ENCODE measurements at places on chromosomes 12 and 14.
A peak's percentile ranks its signal among the peaks of the same experiment; 100 is the strongest.

DNA sequence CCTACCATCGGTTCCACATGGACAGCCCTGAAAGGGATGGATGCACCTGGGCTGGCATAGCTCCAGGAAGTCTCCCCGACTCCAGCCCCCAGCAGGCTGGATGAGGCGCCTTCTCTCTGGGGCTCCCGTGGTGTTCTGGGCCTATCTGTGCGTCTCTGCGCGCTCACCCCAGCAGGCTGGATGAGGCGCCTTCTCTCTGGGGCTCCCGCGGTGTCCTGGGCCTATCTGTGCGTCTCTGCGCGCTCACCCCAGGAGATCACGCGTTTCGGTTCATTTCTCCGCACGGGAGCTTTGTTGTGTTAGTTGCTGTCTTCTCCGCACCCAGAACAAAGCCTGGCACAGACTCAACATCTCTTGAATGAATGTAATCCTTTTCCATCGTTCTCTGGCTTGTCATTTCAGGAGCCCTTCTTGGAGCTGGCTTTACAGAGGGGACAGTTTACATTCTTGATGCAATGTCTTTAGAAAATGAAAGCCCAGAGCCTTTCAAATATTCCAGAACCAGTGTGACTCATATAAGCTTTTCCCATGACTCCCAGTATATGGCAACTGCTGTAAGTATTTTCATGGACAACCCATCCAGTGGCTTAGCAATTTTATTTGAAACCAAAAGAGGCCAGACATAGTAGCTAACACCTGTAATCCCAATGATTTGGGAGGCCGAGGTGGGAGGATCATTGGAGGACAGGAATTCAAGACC is 40.3 kb downstream of the CFAP251 start:
- no peak for DNase-seq

- DNase-seq = no peak
These were observed 46.0 kb upstream of the ISM2 start for GRCh38 chr14:77544571-77544970.

DNA sequence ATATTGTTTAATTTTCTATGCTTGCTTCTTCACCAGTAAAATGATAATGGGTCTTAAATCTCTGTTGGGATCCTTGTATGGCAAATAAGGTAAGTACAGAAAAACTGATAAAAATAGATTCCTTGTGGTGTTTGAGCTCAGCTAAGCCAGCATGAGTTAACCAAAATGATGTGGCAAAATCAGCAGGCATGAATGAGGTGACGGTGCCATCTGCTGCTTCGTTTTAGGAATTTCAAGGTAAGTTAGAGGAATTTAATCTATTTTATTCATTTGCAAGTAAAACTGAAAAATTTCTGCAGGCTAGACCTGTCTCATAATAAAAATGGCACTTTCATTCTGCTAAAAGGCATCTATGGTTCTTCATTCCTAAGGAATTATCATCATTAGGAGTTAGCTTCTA is 10.0 kb upstream of the CLEC7A start:
- no peak for DNase-seq

- DNase-seq = no peak
These were observed 219.1 kb downstream of the RBM19 start for GRCh38 chr12:113747017-113747416.

DNA sequence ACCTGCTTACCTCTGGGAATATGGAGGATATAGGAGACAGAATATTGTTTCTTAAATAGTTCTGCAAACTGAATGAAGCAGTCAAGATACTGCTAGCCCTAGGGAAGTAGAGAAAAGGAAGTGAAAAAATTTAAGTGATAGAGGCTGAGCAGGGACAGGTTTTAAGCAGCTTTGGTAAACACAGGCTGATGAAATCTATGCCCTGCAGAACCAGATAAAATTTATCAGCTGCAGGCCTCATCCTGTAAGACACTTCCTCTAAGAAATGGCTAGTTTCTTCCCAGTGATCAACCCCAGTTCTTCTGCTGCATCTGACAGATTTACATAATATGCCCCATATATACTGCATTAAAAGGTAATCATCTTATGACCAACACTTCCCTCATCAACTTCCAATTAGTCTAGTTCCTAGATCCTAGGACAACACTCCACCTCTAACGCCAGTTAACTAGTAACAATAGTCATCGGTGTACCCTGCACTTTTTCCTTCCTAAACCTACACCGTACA is 1.3 kb upstream of the ESYT1 start:
- DNase-seq = no peak

GRCh38 chr12:131923260-131923659 is 5.8 kb upstream of the PUS1 start:
- DNase-seq = no peak

GRCh38 chr12:108712165-108712924 is 19.0 kb downstream of the CORO1C start:
- no peak for DNase-seq

DNA sequence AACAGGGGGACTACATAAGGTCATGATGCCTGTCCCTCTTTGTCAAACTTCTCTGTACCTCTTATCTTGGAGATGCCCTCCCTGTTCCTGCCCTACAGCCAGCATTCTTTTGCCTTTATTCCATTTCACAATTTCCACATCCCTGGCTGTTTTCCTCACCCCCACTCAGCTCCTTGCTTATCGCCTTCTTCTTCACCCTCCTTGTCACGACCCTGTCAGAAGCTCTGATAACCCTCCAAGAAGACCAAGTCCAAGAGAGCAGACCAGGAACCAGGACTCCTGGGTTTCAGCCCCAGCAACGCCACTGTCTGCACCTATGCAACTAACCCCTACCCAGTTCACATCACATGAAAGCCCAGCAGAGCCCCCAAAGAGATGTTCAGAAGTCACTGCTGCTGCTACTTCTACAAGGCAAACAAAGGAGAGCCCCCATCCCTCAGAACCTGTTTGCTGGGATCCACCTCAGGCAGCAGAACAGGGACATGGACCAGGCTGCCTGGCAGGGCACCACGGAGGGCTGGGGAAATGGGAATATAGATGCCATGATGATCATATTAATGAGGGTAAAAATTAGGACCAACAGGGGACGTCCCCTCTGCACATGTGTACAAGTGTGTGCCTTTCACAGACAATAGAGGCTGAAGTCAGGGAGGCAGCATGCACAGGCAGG is 92.8 kb downstream of the SINHCAF start:
- DNase-seq = no peak

DNA sequence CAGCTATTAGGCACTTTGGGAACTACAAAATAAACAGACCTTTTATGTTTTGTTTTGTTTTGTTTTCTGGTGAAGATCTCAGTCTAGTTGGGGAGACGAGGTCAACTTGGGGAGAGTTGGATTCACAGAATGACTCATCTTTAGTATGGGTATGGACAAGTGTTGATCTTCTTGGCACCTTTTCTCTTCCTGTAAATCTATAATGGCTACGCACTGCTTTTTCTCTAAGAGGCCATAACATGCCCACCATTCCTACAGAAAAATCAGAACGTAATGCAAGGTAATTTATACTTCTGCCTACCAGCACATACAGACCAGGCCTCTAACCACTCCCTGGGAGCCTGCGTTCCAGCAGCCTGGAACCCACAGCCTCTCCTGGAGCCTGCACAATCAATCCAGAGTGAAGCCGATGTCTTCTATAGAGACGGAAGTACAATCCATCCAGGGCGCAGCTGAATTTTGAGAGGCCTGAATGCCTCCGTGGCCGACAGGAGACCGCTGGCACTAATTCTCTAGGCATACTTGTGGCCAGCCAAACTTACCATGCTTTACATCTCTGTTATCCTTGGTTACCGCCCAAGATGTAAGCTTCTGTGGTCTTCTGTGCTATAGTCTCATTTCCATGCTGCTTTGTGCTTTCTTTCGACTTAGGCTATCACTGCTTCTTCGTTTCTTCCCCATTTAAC is 717 bp downstream of the PPHLN1 start:
- no peak for DNase-seq

- no peak for DNase-seq
These were observed 19.5 kb upstream of the CERS5 start for GRCh38 chr12:50186681-50187080.

DNA sequence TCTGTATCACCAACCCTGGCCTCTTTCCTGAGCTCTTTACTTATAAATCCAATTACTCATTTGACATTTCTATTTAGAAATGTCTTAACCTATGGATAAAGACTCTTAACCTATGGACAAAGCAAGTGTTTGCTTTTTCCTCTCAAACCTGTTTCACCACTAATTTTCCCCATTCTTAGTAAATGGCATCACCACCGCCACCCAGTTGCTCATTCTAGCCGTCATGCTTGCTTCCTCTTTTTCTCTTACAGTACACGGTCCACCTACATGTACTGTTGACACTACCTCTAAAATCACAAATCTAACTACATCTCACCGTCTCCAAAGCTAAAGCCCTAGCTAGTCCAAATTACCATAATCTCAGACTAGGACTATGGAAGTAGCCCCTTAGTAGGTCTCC is 60.0 kb downstream of the CAPS2 start:
- no peak for DNase-seq

DNA sequence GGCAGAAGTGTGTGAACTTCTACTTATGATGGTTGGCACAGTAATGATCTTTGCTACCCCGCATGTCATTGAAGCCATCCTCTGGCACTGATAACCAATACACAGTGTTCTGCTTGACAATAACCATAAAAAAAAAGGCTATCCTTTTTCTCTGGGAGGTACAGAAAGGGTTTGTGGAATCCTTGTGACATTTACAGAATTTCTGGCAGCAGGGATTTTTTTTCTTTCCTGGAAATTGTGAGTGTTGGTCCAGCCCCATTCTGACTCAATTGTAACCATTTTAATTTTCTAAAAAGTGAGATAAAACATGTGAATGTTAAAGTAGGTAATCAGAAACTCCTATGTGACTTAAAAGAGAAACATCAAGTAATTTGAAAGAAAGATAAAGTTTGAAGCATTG is 943.8 kb downstream of the TMTC2 start:
- no peak for DNase-seq

DNA sequence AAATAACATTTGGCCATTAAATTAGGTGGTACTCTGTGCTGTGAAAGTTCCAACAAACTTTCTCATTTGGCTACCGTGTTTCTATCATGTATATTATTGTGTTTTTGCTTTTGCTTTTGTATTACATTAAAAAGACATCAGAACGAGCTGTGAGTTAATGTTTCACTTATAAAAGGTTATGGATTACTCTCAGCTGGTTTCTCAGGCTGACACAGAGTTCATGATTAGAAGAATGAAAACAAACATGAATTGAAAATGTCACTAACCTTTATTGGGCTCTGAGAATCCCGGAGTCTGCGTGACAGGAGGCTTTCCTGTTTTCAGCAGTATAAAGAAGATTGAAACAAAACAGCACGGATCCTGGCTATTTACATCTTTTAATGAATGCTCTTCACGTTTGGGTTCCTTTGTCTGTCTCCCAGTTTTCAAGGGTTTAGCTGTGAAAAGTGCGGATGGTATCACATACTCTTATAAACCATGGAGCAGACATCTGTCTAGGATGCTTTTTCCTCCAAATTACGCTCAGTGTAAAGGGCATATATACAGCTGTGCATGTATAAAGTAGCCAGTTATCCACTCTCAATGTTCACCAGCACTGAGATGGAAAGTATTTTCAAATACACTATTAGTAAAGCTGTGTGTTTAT is 153.6 kb downstream of the PTCSC3 start:
- DNase-seq = no peak

DNA sequence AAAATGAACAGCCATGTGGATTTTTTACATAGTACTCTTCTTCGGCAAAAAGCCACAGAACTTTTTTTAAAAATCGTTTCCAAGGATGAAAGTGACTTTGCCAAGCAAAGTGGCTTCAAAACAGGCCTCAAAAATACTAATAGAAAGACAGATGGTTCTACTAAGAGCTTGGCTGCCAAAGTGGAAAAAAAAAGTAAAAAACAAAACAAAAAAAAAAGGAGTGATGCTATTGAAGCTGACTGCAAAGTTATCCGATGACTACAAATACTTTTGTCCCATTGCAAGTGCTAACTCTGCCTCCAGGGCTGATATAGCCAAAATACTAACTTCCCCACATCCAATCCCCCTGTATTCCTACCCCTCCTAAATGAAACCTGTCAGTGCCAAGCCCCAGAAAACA is 277.6 kb downstream of the SOX5 start:
- no peak for DNase-seq

DNA sequence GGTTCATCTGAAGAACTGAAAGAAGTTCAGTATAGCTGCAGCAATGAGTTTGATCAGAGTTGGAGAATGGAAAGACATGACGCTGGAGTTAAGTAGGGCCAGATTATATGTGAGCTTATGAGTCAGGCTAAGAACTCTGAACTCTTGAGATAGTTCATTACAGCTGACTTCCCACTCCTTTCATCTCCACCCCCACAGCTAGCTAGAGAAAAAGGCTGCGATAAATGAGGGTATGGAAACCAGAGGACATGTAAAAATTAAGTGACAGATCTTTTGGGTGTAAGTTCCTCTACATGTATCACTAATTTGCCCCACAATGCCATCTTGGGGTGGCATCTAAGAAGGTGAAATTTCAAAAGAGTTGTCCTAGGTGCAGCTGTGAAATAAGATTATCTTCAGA is 28.6 kb downstream of the PYM1 start:
- no peak for DNase-seq

DNA sequence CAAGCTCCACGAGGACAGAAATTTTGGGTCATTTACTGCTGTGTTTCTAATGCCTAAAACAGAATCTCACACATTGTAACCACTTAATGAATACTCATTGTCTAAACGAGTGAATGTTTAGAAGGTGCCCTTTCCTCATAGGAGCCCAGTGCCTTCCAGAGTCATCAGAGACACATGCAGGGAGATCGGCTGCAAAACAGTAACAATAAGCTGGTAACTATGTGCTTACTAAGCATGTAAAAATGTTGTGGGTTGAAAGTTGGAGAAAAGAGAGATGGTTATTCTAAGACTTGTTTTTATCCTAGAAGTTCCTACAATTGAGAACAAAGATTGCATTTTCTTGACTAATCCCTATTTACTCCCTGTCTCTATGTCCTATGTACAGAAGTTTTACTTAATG is 7.4 kb downstream of the TESPA1 start:
- DNase-seq = no peak

DNA sequence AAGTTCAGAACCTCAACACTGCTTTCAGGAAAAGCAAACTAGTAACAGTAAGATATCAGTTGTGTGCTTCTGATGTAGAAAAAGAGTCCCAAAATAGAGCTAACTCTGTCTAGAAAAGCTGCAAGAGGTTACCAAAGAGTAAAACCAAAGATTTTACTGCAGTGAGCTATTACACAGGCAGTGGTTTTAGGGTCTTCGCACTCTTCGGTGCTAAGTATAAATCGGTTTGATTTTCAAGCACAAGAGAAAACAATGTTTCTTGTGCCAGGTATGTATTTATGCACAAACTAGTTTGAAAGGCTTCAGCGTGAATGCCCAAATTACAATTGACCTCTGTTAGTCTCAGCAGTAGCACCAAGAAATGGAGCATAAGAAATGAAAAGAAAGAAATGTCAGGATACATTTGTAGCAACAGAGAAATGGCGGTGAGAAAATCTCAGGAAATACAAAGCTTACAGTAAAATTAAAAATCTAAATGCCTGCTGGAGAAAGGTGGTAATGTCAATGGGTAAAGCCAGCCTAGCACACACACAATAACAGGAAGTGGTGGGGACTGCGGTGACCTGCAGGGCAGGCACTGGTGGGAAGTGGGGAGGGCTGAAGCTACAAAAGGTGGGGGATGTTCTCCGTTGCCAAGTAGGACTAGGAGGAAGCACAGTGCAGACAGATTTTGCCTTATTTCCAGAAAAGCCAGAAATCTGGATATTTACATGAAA is 18.0 kb upstream of the DYRK2 start:
- peak; percentile 55 for DNase-seq
